Stimulated activated CD4-positive, alpha-beta T cell treated with anti-CD3 and anti-CD28 coated beads, Interleukin-4, amount 100 ng/mL, for 1 hour (primary cell): ENCODE measurements at places on chromosomes 2 and 18.

DNA sequence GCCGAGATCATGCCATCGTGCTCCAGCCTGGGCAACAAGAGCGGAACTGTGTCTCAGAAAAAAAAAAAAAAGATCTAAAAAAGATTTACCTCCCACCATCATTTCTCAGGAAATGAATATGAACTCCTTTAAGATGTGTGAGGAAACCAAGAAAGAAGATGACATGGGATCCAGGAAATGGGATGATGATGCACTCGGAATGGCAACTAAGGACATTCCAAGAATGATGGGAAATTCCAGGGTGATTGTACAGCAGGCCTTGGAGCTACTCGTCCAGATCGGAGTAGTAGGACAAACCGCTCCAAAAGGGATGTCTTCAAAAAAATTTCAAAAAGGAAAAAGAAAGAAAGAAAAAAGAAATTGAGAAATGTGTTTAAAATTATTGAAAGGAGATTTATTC is 84.9 kb upstream of the PMAIP1 start:
- no peak for DNase-seq

- DNase-seq = no peak
Measured at GRCh38 chr2:32743480-32744236, 115.8 kb downstream of the TTC27 start.

DNA sequence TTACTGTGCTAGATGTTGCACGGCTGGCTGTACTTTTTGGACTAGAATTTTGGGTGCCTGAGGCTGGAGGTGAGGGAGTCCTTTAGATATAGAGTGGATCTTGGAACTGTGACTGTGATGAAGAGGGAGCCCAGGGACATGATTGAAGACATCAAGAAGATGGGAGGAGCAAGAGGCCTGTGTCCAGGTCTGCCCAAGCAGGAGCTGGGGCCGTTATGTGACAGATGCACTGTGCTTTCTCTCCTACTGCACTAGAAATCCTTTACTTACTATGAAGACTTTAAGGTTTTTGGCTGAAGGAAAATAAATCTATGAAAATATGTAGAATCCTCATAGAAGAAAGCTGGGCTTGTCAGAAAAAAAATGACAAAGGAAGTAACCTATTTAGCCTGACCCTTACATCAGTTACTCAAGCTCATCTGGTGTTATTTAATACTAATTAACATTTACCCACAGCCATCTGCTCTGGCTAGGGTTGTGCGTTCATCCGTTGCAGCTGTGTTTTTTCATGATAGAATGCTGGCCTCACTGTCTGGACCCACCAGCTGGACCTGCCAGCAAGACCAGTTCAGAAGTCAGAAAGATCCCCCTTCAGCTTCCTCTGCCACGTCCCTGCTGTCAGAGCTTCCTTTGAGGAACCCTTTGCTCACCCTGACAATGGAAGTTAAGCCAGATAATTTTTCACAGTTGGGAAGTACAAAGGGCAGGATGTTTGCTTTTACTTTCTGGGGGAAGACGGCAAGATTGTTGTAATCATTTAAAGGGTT is 16.7 kb downstream of the TSN start:
- no peak for DNase-seq

GRCh38 chr18:33014060-33014796 is 241.4 kb upstream of the KLHL14 start:
- DNase-seq = no peak

GRCh38 chr2:85704800-85705679 is 10.9 kb downstream of the GNLY start:
- no peak for DNase-seq

- no peak for DNase-seq
Measured at GRCh38 chr2:149594411-149594810, 6.8 kb upstream of the MMADHC start.

DNA sequence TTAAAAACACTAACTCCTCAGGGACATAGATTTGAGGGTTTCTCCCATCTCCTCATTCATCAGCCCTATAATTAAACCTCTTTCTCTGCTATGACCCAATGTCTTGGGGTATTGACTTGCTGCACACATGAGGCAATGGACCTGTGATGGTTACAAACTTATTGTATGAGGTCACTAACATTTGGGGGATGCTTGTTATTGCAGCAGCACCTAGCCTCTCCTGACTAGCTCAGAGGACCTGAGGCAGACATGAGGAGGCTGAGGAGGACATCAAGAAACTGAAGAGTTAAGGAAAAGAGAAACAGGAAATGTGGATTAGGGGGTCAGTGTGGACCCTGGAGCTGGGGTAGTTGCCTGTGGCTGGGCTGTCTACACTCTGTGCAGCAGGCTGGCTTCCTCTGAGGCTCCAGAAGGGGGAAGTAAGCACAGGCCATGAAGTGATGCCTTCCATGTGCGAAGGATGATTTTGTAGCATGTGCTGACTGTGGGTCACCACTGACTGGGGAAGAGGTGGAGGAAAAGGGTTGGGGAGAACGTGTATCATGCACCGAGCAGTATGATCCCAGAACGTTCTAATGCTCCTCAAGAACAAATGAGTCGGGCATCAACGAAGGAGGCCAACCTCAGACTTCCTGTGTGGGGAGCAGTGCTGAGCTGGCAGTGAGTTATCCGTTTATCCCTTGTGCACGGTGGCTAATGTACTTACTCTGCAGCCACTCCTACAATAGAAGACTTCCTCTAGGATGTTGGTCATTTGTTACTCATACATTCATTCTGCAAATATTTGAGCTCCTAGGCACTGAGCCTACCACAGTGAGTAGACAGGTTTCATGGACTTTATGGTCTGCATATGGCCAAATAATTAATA is 42.1 kb upstream of the RFX8 start:
- no peak for DNase-seq

DNA sequence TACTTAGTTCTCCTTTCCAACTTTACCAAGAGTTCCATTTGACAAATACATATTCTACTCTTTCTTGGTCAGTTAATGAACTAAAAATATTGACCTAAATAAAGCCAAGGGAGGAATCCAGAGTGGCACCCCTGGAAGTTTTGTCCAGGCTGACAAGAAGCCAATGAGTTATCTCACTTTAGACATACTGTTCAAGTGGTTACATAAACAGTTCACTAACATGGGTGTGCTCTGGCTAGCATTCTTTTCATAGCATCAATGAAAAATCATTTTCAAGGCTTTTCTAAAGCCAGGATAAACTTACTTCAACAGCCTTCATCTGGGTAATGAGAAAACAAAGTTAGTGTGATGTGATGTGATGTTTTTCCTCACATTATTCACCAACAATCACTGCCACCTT is 649.4 kb downstream of the TDRD15 start:
- DNase-seq = no peak

- peak; percentile 31 for DNase-seq
Measured at GRCh38 chr18:58225101-58225500, 181.1 kb downstream of the NEDD4L start.

DNA sequence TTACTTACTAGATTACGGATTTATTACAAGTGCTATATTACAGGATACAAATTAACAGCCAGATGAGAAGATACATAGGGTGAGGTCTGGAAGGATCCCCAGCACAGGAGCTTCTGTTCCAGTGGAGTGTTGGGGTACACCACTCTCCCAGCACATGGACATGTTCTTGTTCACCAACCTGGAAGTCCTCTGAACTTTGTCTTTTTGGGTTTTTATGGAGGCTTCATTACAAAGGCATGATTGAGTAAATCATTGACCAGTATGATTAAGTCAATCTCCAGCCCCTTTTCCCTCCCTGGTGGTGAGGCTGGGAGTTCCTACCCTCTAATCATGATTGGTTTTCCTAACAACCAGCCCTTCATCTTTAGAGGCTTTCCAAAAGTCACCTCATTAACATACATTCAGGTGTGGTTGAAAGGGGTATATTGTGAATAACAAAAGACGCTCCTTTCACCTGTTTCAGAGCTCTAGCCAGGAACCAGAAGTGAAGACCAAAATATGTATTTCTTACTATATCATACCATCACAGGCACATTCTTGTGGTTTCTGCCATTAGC is 38.3 kb downstream of the APLF start:
- DNase-seq = no peak

GRCh38 chr2:239309398-239310245 is 91.2 kb downstream of the HDAC4 start:
- no peak for DNase-seq

GRCh38 chr2:232073026-232073425 is 111.5 kb downstream of the DIS3L2 start:
- DNase-seq = no peak

DNA sequence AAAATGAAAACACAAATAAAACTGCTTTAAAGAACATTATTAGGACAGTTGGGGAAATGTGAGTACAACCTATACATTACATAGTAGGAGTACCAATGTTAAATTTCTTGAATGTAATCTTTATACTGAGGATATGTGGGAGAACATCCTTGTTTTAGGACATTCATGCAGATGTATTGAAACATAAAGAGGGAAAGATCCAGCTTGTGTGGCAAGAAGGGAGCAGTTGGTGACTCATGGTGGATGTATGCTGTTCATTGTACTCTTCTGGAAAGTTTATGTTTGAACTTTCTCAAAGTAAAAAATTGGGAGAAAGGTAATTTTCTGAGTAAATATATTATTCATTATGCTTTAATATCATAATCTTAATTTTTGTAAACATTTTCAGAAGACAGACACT is 132.1 kb upstream of the DLGAP1 start:
- DNase-seq = no peak

DNA sequence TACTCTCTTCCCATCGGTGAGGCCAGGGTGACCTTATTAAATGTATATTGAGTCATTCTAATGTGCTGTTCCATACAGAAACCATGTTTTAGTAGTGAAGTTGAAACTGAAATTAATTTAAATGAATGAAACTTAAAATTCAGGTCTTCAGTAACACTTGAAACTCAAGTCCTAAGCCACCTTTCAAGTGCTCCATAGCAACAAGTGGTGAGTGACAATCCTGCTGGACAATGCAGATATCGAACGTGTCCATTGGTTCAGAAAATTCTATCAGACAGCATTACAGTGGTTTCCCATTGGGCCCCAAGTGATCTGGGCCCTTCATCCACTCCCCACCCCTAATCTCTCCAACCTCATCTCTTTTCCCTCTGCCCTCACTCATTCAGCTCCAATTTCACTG is 48.7 kb downstream of the HNMT start:
- no peak for DNase-seq

- no peak for DNase-seq
Measured at GRCh38 chr2:190466819-190467446, 58.8 kb downstream of the MFSD6 start.

DNA sequence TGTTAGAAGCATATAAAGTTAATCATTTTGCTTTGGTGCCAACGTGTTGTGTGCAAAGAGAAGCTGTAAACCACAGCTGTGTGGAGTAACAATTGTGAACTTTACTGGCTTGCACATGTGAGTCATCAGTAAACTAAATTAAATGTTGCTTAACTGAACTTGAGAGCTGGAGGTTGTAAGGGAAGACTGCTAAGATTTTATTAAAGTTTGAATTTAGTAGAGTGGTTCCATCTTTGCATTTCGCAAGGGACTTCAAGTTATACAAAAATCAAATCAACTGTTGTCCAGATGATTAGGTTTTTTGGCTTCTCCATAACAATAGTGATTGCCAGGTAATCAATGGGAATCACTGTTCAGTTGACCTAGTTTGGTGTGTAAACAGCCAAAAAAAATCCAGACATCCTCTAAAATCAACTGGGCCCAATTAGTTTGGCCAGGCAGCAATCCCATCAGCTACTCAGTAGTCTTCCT is 247.4 kb downstream of the MYO3B start:
- no peak for DNase-seq
